ENCODE measurements at places on chromosomes 2 and 18.

DNA sequence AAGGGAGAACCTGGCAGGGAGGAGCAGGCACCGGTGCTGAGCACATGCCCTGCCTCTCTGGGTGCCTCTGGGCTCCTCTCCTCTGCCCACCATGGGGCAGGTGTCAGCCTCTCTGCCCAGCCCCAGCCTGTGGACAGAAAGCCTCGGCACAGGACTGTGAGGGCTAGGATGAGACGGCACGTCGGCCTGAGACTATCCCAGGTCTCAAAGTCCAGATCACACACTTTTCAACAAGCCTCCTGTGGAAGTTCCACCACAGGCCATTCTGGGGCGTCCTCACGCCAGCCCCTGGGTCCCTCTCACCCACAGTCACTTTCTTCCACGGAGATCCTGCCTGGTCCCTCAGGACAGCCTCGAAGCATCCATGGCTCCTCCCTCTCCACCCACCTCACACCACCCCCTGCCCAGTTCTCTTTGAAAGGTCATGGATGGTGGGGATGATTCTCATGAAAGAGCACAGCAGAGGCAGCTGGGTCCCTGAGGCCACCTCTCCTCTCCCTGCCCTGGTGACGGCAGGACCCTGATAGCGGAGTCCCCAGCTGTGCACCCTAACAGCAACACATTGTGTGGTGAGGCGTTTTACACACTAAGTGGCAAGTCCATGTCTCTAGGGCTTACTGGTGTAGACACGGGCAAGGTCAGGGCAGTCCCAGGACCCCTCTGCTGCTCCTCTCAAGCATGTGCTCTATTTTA, 569.4 kb upstream of the SALL3 start:
- DNase-seq = no peak

- no peak for DNase-seq
These were observed 175.1 kb downstream of the ZFP36L2 start for GRCh38 chr2:43051338-43051737.

GRCh38 chr18:55462652-55463051, 125.3 kb downstream of the TCF4 start:
- no peak for DNase-seq

DNA sequence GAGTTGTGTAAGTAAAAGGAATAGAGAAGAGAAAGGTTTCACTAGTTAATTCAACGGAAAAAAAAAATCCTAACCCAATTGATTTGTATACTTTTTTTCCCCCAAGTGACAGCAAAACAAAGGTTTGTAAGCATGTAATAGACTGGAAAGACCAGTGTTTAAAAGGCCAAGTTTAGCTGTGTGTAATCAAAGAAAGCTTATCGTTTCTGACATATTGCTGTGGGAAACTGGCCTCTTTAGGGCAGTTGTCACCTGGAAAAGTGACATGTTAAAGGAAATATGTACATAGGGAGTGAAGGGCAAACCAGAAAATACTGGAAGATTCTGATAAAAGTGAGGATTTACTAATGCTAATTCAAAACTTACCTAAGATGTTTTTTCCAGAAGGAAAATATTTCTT, 45.9 kb upstream of the EPHA4 start:
- DNase-seq = no peak

- no peak for DNase-seq
These were observed 25.9 kb upstream of the FAHD2A start for GRCh38 chr2:95376311-95377215.

DNA sequence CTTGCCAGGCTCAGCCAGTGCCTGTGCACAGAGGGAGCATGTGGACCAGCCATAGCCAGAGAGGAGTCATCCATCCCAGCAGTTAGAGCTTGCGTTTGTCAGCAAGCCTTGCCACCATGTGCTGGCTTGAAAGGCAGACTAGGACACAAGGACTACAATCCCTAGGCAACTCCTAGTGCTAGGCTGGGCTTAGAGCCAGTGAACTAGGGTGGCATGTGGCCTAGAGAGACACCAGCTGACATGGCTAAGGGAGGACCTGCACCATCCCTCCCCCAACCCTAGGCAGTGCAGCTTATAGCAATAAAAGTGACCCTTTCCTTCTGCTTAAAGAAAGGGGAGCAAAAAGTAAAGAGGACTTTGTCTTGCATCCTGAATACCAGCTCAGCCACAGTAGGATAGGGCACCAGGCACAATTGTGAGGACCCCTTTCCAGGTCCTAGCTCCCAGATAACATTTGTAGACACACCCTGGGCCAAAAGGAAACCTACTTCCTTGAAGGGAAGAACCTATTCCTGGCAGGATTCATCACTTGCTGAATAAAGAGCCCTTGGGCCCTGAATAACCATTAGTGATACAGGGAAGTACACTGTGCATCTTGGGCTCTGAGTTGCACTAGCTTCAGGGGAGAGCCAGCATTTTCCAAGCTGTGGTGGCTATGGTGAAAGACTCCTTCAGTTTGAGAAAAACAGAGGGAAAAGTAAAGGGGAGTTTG, 38.7 kb upstream of the UXS1 start:
- DNase-seq = no peak

- peak; percentile 19 for DNase-seq
These were observed 612.4 kb downstream of the NYAP2 start for GRCh38 chr2:226011716-226012450.

GRCh38 chr18:34649080-34649479, 61.0 kb upstream of the DTNA start:
- no peak for DNase-seq
